Left kidney (tissue), 8 donors: ENCODE measurements at places on chromosomes 6 and 20. TPM values are rescaled to one million over a fixed set of nuclear protein-coding genes. Genes with fewer than 3 reads are reported as not detected.

The MEI4 gene
- polyA plus RNA-seq = 2.1 TPM

The ANKRD66 gene
- polyA plus RNA-seq = not detected

The C20orf144 gene
- 0.33 TPM for polyA plus RNA-seq

The KIF25 gene
- 0.76 TPM for polyA plus RNA-seq

The UNC5CL gene
- polyA plus RNA-seq = 8.4 TPM

The ZSWIM1 gene
- 18.6 TPM for polyA plus RNA-seq

The COL21A1 gene
- 124 TPM for polyA plus RNA-seq

The PGC gene
- not detected for polyA plus RNA-seq

The OR2H1 gene
- polyA plus RNA-seq = not detected

The ABHD16B gene
- not detected for polyA plus RNA-seq

GRCh38 chr20:373171-373890 is 7.2 kb upstream of the TRIB3 start:
- no peak for DNase-seq

DNA sequence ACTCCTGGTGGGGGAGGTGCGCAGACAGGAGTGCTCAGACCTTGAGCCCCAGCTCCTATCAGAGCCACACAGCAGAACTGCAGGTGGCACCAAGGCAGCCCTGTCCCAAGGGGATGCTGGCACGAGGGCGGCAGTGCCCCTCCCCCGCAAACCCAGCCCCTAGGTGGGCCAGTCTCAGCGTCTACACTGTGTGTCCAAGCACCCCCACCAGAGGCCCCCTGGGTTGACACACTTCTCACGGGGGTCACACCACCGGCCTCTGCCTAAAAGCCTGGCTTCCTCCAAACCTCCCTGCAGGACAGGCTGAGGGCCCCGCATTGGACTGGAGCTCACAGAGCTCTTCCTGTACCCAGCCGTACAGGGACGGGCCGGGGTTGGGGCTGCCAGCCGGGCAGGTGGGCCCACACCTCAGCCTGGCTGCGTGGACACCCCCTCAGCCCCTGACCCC is 8.1 kb downstream of the SLC2A4RG start:
- no peak for DNase-seq

GRCh38 chr20:22536956-22537756 is 47.2 kb downstream of the FOXA2 start:
- DNase-seq = no peak

- no peak for DNase-seq
These were observed 11.4 kb upstream of the IFNGR1 start for GRCh38 chr6:137230547-137230946.

DNA sequence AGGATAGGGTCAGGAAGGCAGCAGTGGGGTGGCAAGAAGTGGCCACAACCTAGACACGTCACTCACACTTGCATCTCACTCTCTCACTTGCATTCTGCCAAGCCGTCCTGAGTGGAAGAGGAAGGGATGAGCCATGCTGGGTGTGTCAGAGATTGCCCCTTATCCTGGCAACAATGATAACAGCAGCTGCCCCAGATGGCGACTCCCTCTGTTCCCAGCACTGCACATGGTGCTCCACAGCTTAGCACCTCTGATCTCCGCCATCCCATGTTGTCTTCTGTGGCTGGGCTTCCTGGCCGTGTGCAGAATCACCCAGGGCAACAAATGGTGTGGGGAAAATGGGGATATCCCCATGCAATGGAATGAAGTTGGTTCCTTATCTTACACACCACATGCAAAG is 11.1 kb downstream of the KCNB1 start:
- no peak for DNase-seq

DNA sequence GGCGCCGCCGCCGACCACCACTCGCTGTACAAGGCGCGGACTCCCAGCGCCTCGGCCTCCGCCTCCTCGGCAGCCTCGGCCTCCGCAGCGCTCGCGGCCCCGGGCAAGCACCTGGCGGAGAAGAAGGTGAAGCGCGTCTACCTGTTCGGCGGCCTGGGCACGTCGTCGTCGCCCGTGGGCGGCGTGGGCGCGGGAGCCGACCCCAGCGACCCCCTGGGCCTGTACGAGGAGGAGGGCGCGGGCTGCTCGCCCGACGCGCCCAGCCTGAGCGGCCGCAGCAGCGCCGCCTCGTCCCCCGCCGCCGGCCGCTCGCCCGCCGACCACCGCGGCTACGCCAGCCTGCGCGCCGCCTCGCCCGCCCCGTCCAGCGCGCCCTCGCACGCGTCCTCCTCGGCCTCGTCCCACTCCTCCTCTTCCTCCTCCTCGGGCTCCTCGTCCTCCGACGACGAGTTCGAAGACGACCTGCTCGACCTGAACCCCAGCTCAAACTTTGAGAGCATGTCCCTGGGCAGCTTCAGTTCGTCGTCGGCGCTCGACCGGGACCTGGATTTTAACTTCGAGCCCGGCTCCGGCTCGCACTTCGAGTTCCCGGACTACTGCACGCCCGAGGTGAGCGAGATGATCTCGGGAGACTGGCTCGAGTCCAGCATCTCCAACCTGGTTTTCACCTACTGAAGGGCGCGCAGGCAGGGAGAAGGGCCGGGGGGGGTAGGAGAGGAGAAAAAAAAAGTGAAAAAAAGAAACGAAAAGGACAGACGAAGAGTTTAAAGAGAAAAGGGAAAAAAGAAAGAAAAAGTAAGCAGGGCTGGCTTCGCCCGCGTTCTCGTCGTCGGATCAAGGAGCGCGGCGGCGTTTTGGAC is 2.0 kb downstream of the SOX4 start:
- DNase-seq = no peak

GRCh38 chr6:135994857-135995544 is 143.5 kb downstream of the PDE7B start:
- no peak for DNase-seq

- no peak for DNase-seq
These were observed 41.9 kb upstream of the SDHAF4 start for GRCh38 chr6:70524721-70525286.

DNA sequence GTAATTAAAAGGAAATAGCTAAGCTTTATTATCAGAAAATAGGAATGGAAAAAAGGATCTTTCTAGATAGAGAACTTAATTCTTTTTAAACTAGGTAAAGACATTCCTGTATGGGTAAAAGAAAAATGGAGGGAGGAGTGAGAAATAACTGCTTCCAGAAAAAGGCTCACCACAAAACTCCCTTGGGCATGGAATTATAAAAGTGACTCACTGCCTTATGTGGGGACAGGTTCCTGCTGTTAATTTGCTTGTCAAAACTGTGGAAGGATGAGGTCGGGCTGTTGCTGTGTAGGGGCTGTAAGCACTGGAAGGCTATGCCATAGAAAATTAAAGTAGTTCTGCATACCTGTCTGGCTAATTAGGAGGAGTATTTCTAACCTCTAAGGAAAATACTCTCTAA is 158.7 kb downstream of the UBE3D start:
- no peak for DNase-seq

DNA sequence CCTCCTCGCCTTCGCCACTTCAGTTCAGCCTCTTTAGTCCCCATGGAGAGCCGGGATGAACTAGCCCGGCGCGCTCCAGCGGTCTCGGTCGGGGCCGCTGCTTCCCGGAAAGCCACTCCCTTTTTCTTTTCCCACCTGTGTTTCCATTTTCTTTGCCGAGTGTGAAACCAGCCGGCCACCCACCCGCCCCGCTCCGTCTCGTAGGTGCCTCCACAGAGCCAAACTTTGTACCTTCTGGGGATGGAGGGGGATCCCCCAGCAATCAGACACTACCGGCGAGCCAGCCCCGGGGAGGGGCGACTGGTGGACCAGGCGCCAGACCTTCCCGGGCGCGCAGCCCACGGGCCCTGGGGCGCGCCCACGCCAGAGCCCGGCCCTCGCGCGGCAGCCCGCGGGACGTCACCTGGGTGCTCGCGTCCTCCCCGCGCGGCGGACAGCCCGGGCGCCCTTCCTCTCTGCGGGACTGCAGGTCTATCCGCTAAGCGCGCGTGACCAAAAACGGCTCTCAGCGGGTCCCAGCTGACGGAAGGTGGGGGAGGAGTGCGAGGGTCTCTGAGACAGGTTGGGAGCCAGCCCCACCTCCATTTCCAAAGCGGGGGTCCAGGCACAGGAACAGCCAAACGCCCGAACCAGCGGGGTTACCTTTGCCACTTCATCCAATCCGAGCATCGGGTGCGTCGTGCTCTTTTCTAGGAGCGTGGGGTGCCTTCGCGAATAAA is at the start of gene MCHR2:
TSS of gene MCHR2 (minus strand) at position 691 of the 719 bp plus-strand sequence. CDS start 38,076 bp downstream, outside the sequence.
- peak; percentile 7 for DNase-seq
